ENCODE measurements at places on chromosomes 16 and 17.

DNA sequence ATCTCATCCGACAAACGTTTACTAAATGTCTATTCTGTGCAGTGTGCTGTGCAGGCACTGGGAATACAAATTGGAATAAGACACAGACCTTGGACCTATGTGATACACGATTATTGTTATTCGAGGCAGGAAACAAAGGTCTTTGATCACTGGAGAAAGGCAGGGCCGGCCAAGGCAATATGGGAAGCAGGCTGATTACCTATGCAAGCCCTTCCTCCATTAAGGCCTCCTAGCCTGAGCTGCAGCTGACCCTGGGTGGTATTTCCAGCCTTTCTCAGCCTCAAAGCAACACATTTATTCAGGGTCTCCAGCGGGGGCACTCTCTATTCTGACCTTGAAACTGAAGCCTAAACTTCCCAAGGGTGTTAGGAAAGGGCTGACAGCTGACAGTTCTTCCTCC, 13.4 kb downstream of the ST6GALNAC1 start:
- DNase-seq: no peak

- DNase-seq: no peak
These were observed 40.6 kb downstream of the STH start for GRCh38 chr17:46039592-46040186.

- no peak for DNase-seq
These were observed 5.5 kb downstream of the MFSD6L start for GRCh38 chr17:8793649-8794048.

DNA sequence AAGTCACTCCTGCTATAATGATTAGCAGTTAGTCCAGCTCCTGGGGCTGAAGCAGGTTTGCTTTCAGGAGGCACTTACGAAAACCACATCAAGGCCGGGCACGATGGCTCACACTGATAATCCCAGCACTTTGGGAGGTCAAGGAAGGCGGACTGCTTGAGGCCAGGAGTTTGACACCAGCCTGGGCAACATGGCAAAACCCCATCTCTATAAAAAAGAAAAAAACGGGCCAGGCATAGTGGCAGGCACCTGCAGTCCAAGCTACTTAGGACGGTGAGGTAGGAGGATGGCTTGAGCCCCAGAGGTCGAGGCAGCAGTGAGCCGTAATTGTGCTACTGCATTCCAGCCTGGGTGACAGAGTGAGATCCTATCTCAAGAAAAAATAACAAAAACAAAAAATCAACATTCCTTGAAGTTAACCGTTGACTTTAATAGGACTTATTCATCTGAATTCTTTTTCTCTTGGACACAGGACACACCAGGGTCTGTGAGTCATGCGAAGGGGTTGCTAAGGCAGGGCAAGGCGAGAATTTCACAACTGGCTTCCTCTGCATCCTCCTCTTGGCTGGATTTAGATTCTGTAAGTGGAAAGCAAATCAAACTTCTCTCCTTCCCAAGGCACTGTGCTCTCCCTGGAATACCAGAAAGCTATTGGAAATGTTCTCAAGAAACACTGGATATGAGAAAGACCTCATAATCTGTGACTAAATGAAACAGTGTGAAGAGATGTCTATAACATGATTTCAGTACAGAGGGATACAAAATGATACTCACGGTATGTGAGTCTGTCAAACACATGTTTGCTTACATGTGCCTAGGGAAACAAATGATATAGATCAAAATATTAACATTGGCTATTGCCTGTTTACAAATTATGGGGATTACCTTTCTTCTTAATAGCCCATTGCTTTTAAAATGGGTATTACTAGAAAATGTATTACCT, 99.5 kb downstream of the SYCE1L start:
- no peak for DNase-seq

GRCh38 chr16:35506898-35507194, 2047.4 kb downstream of the TP53TG3F start:
- DNase-seq: no peak

GRCh38 chr16:68403177-68403576, 45.1 kb downstream of the SMPD3 start:
- no peak for DNase-seq

DNA sequence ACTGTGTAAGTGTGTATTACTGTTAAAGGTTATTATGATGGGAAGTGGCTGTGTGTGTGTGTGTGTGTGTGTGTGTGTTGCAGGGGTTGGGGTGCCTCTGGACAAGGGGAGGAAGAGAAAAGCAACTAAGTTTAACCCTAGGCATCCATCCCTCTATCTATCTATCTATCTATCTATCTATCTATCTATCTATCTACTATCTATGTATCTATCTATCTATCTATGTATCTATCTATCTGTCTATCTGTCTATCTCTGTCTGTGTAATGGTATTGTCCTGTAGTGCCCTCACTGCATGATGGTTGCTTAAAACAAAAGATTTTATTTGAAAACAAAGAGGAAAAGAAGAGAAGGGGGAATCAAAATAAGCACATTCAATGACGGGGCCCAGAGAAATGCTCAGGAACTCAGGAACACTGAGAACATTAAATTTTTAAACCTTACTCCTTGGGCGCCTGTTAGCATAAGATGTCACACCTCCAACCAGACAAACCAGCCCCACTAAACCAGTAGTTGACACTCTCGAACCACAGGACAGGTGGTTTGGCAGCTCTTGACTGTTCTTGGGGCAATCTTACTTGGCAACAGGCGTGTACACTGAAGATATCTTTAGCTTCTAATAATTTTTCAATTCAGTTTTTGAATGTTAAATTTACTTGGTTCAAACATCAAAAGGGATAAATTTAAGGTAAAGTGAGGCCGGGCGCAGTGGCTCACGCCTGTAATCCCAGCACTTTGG, 5.1 kb upstream of the RPL26 start:
- DNase-seq: no peak

DNA sequence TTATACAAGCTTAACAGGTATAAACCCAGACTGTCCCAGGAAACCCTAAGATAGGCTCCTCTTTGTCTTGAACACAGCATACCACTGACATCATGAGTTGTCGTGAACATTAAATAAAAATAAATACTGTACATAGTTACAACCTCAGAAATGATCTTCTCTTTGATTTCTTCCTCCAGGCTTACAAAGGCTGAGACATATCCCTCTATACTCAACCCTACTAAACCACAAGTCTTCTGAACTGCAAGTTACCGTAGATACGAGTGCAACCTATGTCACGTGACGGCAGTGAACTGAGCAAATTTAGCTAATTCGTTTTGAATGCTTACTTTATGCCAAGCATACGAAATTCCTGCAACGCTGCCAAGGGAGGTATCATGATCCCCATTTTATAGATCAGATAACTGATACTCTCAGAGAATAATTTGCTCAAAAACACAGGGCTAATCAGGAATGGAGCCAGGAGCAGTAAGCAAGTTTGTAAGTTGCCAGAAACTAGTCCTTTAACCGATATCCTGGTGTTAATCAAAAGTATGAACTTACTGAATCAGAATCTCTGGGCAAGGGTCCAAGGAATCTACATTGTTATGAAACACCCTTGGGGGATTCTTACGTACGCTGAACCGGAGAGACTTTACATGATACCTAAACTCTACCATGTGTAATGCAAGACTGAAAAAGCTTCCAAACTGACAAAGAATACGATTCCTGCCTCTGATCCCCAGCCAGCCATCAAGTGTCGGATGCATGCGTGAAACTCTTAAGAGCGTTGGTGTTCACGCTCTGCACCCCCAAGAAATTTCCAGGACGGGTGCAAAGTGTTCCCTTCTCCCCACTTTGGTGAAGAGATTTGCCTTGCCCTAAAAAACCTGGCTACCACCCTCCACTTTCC, 106.2 kb downstream of the XYLT1 start:
- no peak for DNase-seq

- no peak for DNase-seq
These were observed 52.6 kb upstream of the CRISPLD2 start for GRCh38 chr16:84766978-84767773.

GRCh38 chr16:81515721-81516120, 71.1 kb downstream of the CMIP start:
- DNase-seq: no peak

- DNase-seq: no peak
These were observed 17.7 kb downstream of the SLC7A5 start for GRCh38 chr16:87851601-87852000.

GRCh38 chr17:16272111-16272840, 55.3 kb downstream of the PIGL start:
- no peak for DNase-seq

- no peak for DNase-seq
These were observed 147.1 kb downstream of the SALL1 start for GRCh38 chr16:51003850-51004566.

GRCh38 chr16:1325673-1326371, 7.6 kb upstream of the BAIAP3 start:
- DNase-seq: no peak

DNA sequence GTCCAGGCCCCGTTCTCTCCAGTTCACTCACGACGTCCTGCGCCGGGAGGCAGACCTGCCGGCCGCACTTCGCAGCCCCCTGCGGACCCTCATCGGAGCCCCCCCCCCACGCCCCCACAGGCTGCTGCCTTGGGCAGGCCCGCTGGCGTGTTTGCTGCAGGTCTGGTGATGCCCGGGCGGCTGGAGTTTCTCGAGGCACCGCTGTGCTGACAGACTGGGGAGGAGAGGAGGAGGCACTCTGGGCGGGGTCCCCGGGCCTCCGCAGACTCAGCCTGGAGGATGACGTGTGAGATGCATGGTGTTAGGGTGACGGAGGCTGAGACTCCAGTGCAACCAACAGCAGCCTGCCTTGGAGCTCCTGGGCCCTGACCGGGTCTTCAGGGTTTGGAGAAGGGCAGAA, 24.1 kb downstream of the BAIAP2 start:
- no peak for DNase-seq

DNA sequence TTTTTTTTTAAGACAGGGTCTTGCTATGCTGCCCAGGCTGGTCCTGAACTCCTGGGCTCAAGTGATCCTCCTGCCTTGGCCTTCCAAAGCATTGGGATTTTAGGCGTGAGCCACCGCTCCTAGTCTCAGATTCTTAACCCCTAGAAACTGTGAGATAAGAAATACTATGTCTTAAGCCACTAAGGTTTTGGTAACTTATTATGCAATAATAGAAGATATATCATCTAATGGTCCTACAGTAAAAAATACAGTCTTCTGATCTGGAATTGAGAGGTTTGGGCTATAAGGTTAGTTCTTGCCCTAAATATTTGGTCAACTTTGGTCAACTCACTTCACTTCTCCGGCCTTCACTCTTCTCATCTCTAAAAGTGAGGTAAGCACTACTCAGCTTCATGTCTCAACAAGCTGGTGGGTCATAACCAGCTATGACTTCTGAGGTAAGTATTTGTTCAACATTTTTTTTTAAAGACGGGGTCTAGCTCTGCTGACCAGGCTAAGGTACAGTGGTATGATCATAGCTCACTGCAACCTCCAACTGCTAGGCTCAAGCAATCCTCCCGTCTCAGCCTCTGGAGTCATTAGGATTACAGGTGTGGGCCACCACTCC, 14.7 kb downstream of the RAD51D start:
- DNase-seq: no peak

DNA sequence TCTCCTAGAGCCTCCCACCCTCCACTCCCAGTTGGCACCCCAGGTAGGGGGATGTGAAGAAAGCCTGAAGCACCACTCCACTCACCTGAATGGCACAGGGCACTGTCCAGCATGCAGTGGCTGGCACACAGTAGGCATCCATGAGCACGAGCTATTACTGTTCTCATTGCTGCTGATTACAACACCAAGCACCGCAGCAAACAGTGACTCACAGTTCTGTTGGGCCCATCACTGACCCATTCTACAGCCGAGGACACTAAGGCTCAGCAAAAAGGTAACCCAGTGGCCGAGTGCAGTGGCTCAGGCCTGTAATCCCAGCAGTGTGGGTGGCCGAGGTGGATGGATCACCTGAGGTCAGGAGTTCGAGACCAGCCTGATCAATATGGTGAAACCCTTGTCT, 2.7 kb downstream of the ZSCAN10 start:
- no peak for DNase-seq

GRCh38 chr17:55606488-55606815, 95.2 kb upstream of the SMIM36 start:
- DNase-seq: no peak

- DNase-seq: no peak
These were observed at the start of gene ARHGDIA for GRCh38 chr17:81870981-81871386. Gene ARHGDIA (minus strand): TSS chr17:81871337. CDS start chr17:81869930, 1,407 bp downstream.

DNA sequence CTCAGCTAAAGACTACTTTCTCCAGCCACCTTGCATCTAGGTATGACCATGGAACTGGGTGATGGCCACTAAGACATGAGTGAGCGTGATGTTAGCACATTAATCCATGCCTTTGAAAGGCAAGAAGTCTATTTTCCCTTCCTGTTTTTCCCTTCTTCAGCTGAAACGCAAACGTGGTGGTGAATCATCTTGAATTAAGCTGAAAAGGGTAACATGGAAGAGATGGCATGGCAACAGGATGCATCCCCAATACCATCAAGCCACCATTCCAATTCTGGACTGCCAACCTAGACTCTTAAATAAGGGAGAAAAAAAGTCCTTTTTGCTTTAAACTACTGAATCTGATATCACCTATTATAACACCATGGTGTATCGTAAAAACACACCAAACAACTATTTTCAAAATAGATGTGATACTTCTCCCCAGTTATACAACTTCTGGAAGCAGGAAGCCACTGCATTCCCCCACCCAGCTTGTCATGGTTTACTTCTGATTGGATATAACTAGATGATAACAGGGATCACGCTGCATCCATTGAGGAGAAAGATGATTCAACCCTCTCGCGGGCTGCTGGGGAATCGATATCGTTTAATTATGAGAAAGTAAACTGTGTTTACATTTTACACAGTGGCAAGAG, 368.6 kb downstream of the CDH13 start:
- no peak for DNase-seq

DNA sequence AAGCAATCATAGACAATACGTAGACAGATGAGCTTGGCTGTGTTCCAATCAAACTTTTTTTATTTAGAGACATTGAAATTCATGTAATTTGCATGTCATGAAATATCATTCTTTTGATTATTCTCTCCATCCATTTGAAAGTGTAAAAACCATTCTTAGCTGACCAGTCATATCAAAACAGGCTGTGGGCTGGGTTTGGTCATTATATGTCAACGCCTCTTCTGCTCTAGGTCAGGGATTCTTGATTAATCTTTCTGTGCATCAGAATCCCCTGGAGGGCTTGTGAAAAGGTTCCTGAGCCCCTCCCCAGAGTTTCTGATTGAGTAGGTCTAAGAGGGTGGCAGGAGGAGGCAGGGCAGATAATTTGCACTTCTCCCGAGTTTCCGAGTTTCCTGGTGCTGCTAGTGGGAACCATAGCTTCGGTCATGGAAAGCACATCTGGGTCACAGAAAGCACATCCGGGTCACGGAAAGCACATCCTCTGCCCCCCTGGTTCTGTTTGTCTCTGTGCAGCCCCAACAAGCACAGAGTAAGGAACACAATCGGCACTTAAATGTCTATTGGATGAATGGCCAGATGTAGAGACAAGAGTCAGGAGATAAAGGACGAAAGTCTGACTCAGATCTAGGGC, 16.4 kb downstream of the PIMREG start:
- no peak for DNase-seq

- DNase-seq: no peak
These were observed 60.6 kb downstream of the RPH3AL start for GRCh38 chr17:292016-292415.

GRCh38 chr16:86881861-86882273, 303.5 kb downstream of the FOXL1 start:
- no peak for DNase-seq

GRCh38 chr16:64278196-64278595, 843.7 kb downstream of the CDH11 start:
- DNase-seq: no peak
